Activated naive CD4-positive, alpha-beta T cell treated with anti-CD3 and anti-CD28 coated beads, Interleukin-2, amount 50 U/mL, for 72 hours (primary cell): ENCODE measurements at places on chromosomes 3 and 15. TPM values are rescaled to one million over a fixed set of nuclear protein-coding genes. Genes with fewer than 3 reads are reported as not detected.

The PDIA3 gene
- total RNA-seq: 144 TPM

The HYKK gene
- total RNA-seq: 5.1 TPM

The ST3GAL6 gene
- total RNA-seq: 0.64 TPM

The MOBP gene
- total RNA-seq: not detected

The GRAMD2A gene
- total RNA-seq: not detected

The SLC22A13 gene
- total RNA-seq: 1.1 TPM

The BCHE gene
- total RNA-seq: not detected

The CLDN1 gene
- total RNA-seq: 1.4 TPM

The TRIP4 gene
- total RNA-seq: 24.7 TPM

The MRAS gene
- 1.5 TPM for total RNA-seq

The CAND2 gene
- 1.8 TPM for total RNA-seq

The SPINK8 gene
- total RNA-seq: not detected

The HIGD2B gene
- total RNA-seq: 0.27 TPM

The P2RY1 gene
- total RNA-seq: 1.9 TPM

The IL17RE gene
- 0.61 TPM for total RNA-seq

The ROBO1 gene
- 0.12 TPM for total RNA-seq

The ARHGAP31 gene
- 11.0 TPM for total RNA-seq

The SAMMSON gene
- not detected for total RNA-seq

The CFAP91 gene
- total RNA-seq: 0.68 TPM

The KLHL25 gene
- 9.2 TPM for total RNA-seq

The FETUB gene
- not detected for total RNA-seq

The RBM15B gene
- 12.6 TPM for total RNA-seq

The CEMIP gene
- not detected for total RNA-seq

The CSPG5 gene
- 1.2 TPM for total RNA-seq

The COL8A1 gene
- not detected for total RNA-seq

The IL17RC gene
- total RNA-seq: 1.5 TPM
